ENCODE measurements at places on chromosomes 7 and 10.

DNA sequence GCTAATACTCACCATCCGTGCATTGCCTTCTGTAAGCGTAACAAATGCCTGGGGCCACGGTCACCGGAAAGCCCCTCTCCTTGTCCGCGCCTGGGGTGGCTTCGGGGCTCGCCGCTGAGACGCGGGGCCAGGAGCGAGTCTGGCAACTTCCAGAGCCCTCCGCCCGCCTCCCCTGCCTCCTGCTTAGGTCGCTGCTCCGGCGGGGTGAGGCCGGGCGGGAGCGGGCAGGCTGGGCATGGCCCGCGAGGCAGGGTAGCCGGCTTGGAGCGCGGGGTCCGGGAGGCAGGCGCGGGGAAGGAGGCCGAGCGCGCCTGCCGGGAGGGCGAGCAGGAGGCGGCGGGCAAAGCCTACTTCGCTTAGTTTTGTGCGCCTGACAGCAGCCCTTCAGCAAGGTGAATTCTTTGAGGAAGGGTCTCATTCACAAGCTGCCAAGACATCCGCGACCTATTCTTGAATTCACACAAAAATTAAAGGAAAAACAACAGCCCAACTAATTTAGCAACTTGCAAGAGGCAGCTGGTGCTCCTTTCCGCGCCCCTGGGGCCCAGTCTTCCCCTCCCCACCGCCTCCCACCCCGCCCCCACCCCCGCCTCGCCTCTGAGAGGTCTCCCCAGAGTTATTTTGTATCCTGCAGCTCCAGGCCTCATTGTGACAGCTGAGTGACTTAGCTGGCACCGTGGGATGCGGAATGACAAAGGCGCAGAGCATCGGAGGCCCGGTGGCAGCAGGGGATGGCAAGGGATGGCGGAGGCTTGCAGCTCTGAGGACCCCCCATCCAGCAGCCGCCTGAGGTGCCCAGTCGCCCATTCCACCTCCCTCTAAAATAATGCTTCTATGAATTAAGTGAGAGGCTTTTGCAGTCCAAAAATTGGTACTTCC is 12.8 kb upstream of the KAT6B start:
- DNase-seq = no peak

DNA sequence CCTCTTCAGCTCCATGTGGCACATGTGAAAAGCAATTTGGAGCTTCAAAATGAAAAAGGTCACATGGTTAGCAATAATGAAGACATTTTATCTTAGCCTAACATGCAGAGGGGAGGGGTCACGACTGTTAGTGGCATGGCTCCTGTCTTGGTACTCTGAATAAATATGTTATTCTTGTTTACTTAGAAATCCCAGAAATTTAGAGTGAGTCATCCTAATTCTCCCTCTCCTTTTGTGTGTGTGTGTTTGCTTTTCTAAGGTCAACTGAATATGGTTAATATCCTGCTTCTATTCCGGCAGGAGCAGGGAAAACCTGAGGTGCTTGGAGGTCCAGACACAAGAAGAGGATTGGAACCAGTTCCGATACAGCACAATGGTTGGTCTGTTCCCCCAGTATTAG is 17.6 kb downstream of the BCCIP start:
- no peak for DNase-seq

DNA sequence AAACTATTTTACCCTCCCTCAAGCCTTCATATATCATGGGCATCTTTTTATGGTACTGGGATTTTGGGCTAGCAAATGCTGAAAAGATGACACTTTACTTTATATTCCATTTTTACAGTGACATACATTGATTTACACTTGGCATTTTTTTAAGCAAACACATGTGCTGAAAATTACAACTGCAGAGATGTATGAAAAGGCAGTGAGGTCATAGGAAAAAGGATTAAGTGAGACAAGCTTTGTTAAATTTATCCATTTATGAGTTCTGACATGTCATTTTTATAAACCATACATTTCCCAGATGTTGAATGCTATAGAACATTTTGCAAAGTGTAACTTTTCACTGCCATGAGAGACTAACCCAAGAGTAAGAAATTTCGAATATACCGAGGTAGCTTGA is 68.8 kb upstream of the RSU1 start:
- DNase-seq = no peak

GRCh38 chr7:43192806-43193460 is 80.5 kb downstream of the HECW1 start:
- DNase-seq = no peak

DNA sequence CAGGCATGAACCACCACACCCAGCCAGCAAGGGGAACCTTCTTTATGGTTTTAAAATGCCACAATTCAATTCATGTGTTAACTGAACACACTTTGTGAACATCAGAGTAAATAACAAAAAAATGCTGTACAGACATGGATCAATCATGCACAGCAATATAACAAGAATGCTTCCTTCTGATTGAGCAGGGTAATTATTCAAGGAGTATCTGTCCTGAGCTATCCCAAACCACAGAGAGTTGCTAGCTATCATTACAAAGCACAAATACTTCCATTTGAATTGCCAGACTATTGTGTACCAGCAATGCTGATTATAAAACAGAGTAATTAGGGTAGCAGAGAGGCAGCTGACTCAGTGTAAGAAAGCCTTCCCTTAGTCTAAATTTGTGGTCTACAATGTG is 11.3 kb upstream of the RHOBTB1 start:
- DNase-seq = no peak
